Esophagus squamous epithelium (tissue), 5 donors: ENCODE measurements at places on chromosomes 4 and X.

DNA sequence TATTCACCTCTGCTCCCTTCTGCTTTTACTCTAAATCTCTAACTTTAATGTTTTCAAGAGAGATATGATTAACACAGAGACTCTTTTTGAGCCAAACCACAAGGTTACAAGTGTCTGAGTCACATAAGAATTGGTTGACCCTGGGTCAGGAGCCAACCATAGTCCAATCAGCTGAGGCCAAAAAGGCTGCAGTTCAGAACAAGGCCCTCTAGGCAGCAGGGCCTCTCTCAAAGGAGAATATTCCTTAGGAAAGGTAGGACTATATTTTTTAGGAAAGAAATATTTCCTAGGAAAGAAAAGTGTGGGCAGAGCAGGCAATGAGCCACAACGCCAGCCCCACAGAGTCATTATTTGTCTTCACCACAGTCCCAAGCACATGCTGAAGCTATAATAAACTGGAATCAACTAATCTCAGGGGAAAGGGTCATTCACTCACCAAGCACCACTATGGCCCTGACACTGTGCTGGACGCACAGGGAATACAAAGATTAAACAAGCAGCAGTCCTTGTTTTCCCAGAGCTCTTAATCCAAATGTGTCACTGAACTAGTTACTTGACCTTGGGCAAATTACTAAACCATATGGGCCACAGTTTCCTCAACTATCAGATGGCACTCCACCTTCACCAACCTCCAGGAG is 2.2 kb downstream of the ATP8A1 start:
- no peak for DNase-seq

- no peak for DNase-seq
Observed at GRCh38 chr4:185212581-185212980, 3.2 kb downstream of the SNX25 start.

DNA sequence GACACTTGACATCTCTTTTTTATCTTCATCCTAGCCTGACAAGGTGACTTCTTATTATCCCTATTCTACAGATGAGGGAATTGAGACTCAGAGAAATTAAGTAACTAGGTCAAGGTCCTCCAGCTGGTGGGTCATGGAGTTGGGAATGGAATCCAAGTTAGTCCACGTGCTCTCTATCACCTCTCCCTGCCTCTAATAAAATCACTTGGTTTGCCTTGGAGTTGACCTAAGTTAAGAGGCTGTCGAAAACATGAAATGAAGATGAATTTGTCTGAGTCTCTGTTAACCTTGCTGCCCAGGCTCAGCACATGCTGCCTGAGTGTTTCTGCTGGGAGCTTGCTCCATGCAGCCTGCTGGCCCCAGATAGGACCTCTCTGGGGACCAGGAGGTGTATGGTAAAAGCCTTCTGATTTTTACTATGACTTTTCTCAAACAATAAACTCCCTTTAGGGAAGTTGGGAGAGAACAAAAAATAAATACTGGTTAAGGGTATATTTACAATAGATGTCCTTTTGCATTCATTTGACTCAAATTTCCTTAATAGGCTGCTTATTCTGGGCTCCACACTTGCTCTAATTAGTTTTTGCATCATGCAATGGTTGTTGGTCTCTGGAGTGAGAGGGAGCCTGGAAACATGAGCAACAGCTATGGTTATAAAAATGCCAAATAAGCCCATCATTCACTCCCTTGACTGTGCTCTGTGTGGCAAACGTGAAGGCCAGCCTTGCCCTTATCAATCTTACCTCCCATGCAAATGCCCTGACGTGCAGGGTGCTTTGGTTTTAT is 61.6 kb upstream of the DHX15 start:
- no peak for DNase-seq

DNA sequence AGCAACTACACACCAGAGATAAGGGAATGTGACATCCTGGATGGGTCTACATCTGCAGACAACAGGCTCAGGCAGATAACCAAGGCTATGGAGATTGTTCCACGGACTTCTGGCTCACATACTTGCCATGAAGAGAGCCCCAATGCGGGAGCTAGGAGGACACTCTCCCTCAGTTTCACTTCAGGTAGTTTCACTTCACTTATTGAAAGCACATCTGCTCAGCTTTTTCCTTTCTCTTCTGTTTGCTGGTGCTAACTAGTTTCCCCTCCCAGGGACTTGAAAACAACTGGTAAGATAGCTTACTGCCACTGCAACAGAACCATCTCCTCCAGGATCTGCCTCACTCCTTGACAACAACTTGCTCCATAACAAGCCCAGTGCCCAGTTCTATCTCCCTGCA is 1.4 kb upstream of the CT47C1 start:
- DNase-seq = no peak

GRCh38 chrX:51182545-51182944 is 150.1 kb upstream of the NUDT10 start:
- DNase-seq = no peak

DNA sequence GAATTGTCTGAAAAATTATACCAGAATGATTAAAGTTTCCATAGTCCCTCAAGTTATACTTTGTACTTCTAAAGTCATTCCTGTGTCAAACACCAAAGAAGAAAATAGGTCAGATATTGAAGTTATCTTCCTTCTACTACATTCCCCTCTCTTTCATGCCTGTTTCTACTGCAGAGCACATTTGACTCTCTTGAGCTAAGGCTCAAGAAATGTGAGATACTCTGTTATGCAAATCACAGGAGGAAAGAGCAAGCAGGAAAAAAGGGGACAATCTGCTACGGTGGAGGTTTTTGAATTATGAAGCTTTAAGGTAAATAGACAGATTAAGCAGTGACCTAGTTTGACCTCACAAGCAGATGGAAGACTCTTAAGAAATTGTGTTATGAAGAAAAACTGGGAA is 198.9 kb upstream of the LDB2 start:
- DNase-seq = no peak

- DNase-seq = no peak
Observed at GRCh38 chr4:42278709-42279324, 118.5 kb upstream of the SHISA3 start.

DNA sequence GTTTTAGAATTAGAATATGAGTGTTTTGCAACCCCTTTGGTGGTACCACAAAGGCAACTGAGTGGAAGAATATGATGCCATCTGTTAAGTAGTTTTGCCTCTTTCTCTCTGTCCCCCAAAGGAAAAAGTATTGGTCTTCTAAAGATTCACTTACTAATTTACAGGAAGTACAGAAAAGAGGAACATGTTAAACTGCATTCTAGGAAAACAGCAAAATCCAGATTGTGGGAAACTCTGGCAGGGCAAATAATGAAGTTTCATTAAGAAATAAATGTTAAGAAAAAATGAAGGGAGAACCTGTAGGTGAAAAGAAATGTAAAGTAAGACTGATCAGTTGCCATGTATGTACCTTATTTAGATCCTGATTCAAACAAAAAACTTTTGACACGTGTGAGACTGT is 39.3 kb downstream of the NSUN7 start:
- no peak for DNase-seq

DNA sequence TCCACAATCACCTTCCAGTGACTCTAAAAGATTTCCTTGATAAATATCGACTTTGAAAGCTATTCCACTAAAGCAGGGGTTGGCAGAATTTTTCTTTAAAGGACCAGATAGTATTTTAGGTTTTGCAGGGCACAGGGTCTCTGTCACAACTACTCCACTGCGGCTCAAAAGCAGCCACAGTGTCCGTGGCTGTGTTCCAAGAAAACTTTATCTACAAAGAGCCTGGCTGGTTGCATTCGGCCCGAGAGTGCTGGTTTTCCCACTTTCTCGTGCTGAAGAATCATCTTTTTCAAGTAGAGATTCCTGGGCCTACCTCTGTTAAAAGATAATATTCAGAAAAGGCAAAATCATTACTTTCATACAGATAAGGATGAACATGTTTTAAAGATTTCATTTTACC is 55.6 kb downstream of the TSPAN7 start:
- no peak for DNase-seq

GRCh38 chr4:127606823-127607222 is 25.9 kb upstream of the INTU start:
- no peak for DNase-seq

DNA sequence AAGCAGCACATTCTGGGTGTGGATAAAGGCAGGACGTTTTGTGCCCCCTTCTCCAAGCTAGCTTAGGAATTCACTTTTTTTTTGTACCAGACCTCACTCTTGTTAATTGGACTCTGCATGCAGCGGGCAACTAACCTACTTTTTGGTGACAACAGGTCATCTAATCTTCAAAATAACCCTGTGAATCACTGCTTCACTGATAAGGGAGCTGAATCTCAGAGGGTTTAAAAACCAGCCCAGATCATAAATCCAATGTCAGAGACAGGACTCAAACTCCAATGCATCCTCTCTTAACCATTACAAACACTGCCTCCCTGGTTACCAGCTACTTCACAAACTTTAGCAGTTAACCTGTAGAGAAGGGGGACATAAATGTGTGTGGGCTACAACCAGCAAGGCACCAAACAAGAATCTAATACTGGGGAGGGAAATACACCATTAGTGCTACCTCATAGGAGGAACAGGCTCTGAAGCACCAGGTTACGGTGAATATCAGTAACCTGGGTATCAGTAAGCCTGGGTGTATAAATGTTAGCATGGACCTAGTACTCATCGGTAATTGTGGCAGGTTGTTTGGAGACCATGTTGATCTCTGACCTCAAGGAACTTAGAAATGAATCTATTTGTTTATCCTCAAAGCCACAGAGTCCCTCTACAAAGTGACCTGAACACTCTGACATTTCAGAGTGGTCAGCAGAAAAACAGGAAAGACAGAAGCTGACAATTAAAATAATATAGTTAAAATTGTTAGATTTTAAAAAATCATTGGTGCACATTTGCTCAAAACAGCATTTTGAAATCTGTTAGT is 2.6 kb downstream of the TIFA start:
- no peak for DNase-seq

GRCh38 chrX:81336455-81337152 is 134.7 kb downstream of the SH3BGRL start:
- no peak for DNase-seq

DNA sequence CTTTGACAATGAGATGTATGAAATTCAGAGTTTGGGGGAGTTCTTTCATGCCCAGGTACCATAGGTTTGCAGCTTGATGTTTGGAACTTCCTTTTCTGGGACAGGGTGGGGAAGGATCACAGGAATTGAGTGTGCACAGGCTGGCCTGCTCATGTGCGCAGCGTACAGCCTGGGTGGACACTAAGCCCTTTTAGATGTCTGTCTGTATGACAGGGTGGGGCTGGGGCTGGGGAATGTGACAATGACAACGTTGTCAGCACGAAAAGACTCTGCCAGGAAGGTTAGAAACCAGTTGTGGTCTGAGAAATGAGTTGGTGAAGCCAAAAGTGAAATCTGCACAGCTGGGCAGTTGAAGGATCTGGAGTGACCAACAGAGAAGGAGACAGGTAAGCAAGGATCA is 47.4 kb downstream of the WWC2 start:
- no peak for DNase-seq

DNA sequence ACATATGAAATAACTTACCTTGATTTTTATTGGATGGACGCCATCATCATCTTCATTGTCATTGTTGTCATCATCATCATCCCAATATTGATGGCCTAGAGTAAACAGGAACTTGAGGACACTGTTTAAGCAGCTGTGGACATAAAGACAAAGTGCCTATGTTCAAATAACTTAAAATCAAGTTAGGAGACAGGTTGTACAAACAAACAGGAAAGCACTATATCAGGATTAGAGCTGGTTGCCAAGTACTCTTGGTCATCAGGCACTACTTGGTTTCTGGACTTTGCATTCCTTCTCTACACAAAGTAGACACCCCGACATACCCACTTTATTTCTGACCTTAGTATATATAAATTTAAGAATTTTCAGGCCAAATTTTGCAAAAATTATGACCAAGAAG is 608.6 kb downstream of the KLHL13 start:
- DNase-seq = no peak

GRCh38 chrX:134909261-134909660 is 81.5 kb upstream of the SMIM10 start:
- DNase-seq = no peak
